Activated CD4-positive, alpha-beta memory T cell treated with anti-CD3 and anti-CD28 coated beads for 36 hours (primary cell): ENCODE measurements at places on chromosomes 13 and 19. TPM values are rescaled to one million over a fixed set of nuclear protein-coding genes. Genes with fewer than 3 reads are reported as not detected.

DNA sequence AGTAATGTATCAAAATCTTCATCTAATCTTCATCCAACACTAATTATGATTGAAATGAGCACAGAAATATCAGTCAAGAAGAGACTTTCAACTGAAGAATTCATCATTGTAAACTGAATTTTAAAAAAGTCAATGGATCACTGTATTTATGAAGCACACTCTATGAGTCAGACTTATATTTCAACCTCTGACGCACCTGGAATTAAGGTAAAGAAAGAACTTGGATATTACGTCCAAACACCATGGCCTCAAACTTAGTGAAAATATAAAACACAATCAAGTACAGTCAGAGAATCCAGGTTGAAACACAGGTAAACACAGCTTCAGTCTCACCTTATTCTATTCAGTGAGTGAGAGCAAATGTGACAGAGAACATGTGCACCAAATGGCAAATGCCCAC, 39.5 kb downstream of the MIPEP start:
- no peak overlapping the region for H3K4me3 ChIP-seq
- H3K27me3 ChIP-seq = no peaks in the 10 kb centered on the region
- no peak overlapping the region for H3K27ac ChIP-seq
- no peaks in the 10 kb centered on the region for H3K36me3 ChIP-seq
- no peak for DNase-seq
- H3K4me1 ChIP-seq = no peaks in the 10 kb centered on the region

GRCh38 chr19:51407511-51408131, 9.8 kb downstream of the SIGLEC10 start:
- peaks cover 7% of the 10 kb centered on the region for H3K4me1 ChIP-seq
- no peak overlapping the region for H3K27ac ChIP-seq
- H3K27me3 ChIP-seq = peaks cover 5% of the 10 kb centered on the region
- no peak overlapping the region for H3K4me3 ChIP-seq
- peaks cover 13% of the 10 kb centered on the region for H3K36me3 ChIP-seq

The SPRYD7 gene
- total RNA-seq = 5.4 TPM

DNA sequence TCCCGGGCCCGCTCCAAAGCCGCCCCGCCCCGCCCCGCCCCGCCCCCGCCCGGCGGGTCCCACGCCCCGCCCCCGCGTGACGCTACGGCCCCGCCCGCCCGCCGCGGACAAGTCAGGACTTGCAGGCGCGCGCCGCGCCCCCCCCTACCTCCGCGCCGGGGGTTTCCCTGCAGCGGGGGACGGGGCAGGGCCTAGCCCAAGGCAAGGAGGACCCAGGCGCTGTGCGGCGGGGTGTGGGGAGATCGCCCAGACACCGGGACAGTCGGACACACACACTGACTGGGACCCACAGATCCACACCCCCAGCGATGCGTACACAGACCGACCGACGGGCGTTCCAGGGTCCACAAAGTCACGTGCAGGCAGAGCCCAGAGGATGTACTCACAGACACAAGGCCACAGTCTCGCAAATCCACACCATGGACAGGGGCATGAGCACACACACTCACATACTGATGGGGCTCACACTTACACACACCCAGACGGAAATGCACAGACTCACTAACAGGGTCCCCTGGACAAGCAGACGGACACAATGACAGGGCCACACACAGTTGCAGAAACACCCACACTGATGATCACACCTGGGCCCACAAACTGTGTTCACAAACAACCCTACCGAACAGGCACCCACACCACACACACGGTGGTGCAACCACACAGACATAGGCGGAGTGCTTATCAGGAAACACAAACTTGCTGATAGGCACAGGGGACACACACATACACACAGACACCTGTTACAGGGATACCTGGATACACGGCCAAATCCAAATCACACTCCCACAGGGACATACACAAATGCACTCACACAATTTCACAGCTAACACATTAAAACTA, 436 bp upstream of the BBC3 start:
- DNase-seq = peak; percentile 93
- H3K27me3 ChIP-seq = no peaks in the 10 kb centered on the region
- H3K4me3 ChIP-seq = peak overlapping the region; percentile 71
- peak overlapping the region; percentile 63 for H3K27ac ChIP-seq

DNA sequence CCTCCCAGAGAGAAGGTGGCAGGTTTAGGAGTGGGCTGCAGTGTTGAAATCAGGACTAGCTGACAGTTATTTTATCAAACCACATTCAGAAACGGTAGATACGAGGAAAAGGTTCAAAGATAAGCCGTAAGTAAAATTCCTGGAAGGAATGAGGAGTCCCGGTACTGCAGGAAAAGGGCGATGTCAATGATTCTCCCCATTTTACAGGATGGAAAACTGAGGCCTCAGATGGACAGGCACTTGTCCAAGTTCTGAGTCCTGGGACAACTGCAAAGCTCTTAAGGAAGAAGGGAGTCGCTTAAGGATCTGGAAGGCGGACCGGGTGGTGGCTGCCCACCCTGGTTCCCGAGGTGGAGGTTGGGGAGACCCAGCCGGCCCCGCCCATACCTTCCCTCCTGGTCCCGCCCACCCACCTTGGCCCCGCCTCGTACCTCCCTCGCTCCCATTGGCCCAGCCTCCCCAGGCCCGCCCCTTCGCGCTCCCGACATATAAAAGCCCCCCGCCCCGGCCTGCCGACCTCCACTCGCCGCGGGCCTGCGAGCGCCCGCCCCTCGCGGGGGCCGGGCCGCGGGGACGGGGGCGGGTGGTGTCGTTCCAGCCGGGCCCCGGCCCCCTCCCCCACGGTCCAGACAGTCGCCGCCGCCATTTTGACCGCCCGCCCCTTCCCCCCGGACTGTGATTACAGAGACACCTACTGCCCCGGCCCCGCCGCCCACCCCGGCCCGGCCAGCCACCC, 603 bp downstream of the RFX1 start:
- H3K27me3 ChIP-seq = no peaks in the 10 kb centered on the region
- peaks cover 42% of the 10 kb centered on the region for H3K4me1 ChIP-seq
- H3K4me3 ChIP-seq = peak overlapping the region; percentile 77

The KLK2 gene
- not detected for total RNA-seq

GRCh38 chr13:110261166-110262081, 45.5 kb downstream of the COL4A1 start:
- DNase-seq = no peak
- H3K27me3 ChIP-seq = peaks cover 27% of the 10 kb centered on the region
- no peak overlapping the region for H3K27ac ChIP-seq
- no peaks in the 10 kb centered on the region for H3K36me3 ChIP-seq

The A1BG gene
- total RNA-seq = 9.9 TPM

GRCh38 chr19:1917146-1917545, 11.9 kb downstream of the ADAT3 start:
- peaks cover 7% of the 10 kb centered on the region for H3K36me3 ChIP-seq
- no peak for DNase-seq
- no peaks in the 10 kb centered on the region for H3K27me3 ChIP-seq
- no peak overlapping the region for H3K4me3 ChIP-seq

DNA sequence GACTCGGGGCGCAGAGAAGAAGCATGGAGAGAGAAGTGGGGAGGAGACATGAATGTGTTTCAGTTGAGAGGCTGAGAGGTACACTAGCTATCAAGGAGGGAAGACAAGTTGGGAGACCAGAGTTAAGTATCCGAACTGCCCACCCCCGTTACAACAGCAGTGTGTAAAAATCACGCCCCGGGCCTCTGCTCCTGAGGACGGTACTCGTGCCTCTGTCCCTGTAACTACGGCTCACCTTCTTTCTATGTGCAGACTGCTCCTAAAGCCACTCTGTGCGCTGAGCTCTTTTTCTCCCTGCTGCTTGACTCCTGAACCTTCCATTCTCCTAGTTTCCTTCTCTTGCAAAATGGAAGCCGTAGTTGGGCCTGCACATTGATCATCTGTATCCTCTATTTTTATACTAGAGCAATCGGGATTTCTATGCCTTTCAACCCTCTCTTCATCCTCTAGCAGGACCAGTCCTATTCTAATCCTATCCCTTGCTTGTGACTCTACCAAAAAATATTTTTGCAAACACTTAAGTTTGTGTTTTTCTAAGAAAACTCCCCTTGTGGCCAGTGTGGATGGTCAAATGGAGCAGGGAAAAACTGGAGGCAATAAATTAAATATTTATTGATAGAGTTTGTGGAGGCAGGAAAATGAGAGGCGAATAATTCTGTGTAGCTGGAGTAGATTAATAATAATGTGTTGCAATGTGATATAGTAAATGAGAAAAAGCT, 569 bp downstream of the POLR1D start:
- H3K27ac ChIP-seq = peak overlapping the region; percentile 69
- peaks cover 66% of the 10 kb centered on the region for H3K4me1 ChIP-seq
- H3K36me3 ChIP-seq = peaks cover 28% of the 10 kb centered on the region
- H3K27me3 ChIP-seq = no peaks in the 10 kb centered on the region

The GIPC3 gene
- 0.26 TPM for total RNA-seq

The KLK3 gene
- not detected for total RNA-seq

The TCF3 gene
- total RNA-seq = 95.5 TPM

DNA sequence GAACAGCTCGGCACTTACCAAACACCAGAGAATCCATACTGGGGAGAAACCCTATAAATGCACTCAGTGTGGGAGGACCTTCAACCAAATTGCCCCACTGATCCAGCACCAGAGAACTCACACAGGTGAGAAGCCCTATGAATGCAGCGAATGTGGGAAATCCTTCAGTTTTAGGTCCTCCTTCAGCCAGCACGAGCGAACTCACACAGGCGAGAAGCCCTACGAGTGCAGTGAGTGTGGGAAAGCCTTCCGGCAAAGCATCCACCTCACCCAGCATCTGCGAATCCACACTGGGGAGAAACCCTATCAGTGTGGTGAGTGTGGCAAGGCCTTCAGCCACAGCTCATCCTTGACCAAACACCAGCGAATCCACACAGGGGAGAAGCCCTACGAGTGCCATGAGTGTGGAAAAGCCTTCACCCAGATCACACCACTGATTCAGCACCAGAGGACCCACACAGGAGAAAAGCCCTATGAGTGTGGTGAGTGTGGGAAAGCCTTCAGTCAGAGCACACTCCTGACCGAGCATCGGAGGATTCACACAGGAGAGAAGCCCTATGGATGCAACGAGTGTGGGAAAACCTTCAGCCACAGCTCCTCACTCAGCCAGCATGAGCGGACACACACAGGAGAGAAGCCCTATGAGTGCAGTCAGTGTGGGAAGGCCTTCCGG, 8.3 kb downstream of the ZNF135 start:
- no peak for DNase-seq
- no peak overlapping the region for H3K4me3 ChIP-seq
- H3K27me3 ChIP-seq = no peaks in the 10 kb centered on the region
- H3K27ac ChIP-seq = no peak overlapping the region

DNA sequence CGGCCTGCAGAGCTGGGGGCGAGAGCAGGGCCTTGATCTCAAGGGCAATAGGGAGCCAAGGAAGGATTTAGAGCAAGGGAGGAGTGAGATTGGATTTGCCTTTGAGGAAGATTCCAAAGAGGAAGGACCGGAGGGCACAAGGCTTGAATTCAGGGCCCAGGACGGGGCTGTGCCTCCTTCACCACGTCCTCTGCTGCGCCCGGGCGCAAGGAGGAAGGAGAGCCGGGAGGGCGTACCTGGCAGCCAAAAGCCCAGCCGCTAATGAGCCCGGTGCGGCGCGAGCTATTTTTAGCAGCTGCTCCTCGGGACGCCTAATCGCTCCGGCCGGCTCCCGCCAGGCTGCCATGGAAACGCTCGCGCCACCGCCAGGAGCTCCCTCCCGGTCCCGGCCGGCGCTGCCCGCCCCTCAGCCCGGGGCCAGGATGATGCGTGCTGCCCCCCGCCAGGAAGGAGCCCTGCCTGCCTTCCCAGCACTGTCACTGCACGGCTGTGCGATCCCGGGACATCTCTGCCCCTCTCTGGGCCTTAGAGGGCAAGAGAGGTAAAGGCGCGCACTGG, 31.3 kb downstream of the TINCR start:
- no peak overlapping the region for H3K4me3 ChIP-seq
- H3K27ac ChIP-seq = no peak overlapping the region
- no peaks in the 10 kb centered on the region for H3K4me1 ChIP-seq
- peaks cover 7% of the 10 kb centered on the region for H3K36me3 ChIP-seq
- H3K27me3 ChIP-seq = peaks cover 16% of the 10 kb centered on the region

- DNase-seq = no peak
- no peaks in the 10 kb centered on the region for H3K4me1 ChIP-seq
- peaks cover 13% of the 10 kb centered on the region for H3K27me3 ChIP-seq
- H3K4me3 ChIP-seq = no peak overlapping the region
These were observed 17.8 kb downstream of the GPR12 start for GRCh38 chr13:26742691-26743358.

The KLF2 gene
- 1.7 TPM for total RNA-seq

- no peaks in the 10 kb centered on the region for H3K27me3 ChIP-seq
- H3K4me3 ChIP-seq = peak overlapping the region; percentile 81
- peak; percentile 88 for DNase-seq
These were observed 744 bp upstream of the POU2F2 start for GRCh38 chr19:42132851-42133528.

The SIGLEC5 gene
- not detected for total RNA-seq

The RNF225 gene
- 0.31 TPM for total RNA-seq

DNA sequence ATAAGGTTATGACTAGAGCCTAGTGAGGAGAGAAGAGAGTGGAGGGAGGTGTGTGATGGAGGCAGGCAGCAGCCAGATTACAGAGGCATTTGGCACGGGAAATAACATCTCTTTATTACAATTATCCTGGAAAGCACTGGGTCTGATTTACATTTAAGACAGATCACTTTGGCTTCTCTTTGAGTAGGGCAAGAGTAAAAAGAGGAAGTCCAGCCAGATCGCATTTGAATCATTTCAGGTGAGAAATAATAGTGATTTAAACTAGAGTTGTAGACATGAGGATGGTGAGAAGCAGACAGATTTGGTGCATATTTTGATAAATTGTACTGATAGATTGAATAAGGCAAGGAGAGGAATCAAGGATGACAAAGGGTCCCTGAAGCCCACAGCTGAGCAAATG, 9.6 kb upstream of the SACS start:
- H3K4me3 ChIP-seq = no peak overlapping the region
- no peaks in the 10 kb centered on the region for H3K36me3 ChIP-seq
- no peaks in the 10 kb centered on the region for H3K27me3 ChIP-seq
- H3K4me1 ChIP-seq = no peaks in the 10 kb centered on the region
- no peak overlapping the region for H3K27ac ChIP-seq

The CCDC159 gene
- 18.0 TPM for total RNA-seq

The DIRAS1 gene
- 0.31 TPM for total RNA-seq

GRCh38 chr19:3387645-3388589, 21.5 kb downstream of the NFIC start:
- peaks cover 11% of the 10 kb centered on the region for H3K4me1 ChIP-seq
- no peak overlapping the region for H3K27ac ChIP-seq
- no peak overlapping the region for H3K4me3 ChIP-seq
- no peaks in the 10 kb centered on the region for H3K27me3 ChIP-seq
- no peaks in the 10 kb centered on the region for H3K36me3 ChIP-seq
